ENCODE measurements at places on chromosomes 7 and 10.

GRCh38 chr7:74059681-74060588 is 23.7 kb upstream of the LIMK1 start:
- no peak for DNase-seq

- peak; percentile 9 for DNase-seq
Observed at GRCh38 chr7:36765605-36766004, 41.3 kb upstream of the AOAH start.

GRCh38 chr7:64999165-65000004 is 7.1 kb downstream of the ERV3-1 start:
- DNase-seq = peak; percentile 97

DNA sequence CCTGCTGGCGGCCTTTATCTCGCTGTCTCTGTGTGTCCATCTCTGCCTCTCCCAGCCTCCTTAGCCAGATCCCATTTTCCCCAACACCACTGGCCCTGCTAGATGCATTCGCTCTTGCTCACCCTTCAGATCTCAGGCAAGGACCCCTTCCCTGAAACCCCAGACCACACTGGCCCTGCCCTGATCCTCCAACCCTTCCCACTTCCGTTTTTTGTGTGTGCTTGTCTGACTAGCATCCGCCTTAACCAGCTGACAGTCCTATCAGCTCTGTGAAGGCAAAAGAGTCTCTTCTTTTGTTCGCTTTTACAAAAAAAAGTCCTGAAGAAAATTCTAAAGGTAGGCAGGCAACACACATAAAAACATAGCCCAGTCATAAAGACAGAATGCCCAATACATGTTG is 28.7 kb downstream of the CHST15 start:
- peak; percentile 82 for DNase-seq

- peak; percentile 79 for DNase-seq
Observed at GRCh38 chr10:96229568-96230030, 41.8 kb downstream of the BLNK start.

DNA sequence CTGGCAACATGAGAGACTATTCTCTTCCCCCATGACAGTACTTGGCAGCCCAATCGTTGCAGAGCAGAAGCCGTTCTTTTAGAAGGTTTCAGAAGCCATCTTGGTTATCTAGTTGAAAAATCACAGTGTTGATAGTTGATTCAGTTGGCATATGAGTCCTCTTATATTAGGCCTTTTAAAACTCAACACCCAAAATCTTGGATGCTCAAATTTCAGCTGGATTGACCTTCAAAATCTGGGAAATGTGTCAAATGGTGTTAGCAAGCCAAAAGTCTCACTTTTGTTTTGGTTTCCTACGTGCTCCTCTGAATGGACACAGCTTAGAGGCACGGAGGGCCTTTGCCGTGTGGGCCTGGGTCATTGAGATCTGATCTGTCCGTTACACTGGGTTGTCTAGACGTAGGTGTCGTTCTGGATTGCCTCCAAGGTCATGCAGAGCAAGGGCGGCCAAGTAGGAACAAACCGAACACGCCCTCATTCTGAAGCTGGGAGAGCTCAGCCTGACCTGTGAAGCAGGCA is 59.3 kb upstream of the BMPER start:
- DNase-seq = no peak

GRCh38 chr10:101130984-101131961 is at the start of gene TLX1:
Gene TLX1, plus strand, starts transcription at chr10:101131300. Its CDS starts 242 bp downstream, at chr10:101131542.
- no peak for DNase-seq

DNA sequence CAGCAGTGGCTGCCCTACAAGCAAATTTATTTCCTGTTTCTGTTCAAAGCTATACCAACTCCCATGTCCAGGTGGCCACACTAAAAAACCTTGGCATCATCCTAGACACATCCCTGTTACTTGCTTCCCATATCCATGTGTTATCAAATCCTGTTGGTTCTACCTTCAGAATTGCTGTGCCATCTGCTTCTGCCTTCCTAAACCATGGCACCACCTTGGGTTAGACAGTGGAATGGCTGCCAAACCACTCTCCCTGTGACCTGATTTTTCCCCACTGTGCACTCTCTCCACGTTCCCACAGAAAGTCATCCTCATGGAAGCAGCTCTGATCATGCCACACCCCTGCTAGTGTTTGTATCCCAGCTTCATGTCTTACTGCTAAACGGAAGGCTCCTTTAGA is 697.6 kb upstream of the GALNT17 start:
- DNase-seq = no peak

- no peak for DNase-seq
Observed at GRCh38 chr7:137879357-137880158, 32.8 kb upstream of the DGKI start.

DNA sequence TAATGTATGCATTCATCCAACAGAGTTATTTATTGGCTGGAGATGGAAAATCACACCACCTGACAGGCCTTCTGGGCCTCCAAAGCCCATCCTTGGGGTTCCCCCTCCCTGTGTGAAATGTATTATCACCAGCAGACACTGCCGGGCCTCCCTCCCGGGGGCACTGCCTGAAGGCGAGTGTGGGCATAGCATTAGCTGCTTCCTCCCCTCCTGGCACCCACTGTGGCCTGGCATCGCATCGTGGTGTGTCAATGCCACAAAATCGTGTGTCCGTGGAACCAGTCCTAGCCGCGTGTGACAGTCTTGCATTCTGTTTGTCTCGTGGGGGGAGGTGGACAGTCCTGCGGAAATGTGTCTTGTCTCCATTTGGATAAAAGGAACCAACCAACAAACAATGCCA is 15.3 kb downstream of the TACR2 start:
- no peak for DNase-seq

GRCh38 chr10:96431211-96431970 is 72.6 kb upstream of the OPALIN start:
- DNase-seq = no peak

GRCh38 chr7:149564340-149565095 is 66.9 kb upstream of the ZNF746 start:
- no peak for DNase-seq

DNA sequence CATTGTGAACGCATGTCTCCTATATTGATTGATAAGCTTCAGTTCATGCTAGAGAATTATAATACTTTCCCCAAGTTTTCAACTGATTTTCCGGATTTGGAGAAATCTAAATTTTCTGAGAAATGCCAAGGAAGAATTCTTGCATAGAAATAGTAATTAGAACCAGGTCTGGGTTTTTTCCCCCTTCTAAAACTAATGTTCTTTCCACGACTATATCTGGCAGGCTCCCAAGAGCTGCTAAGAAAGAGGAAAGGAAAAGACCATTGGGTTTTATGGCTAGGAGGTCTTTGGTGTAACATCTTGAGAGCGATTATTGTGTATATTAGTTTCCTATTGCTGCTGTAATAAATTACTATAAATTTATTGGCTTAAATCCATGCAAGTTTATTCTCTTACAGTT is 71.8 kb upstream of the CACNB2 start:
- no peak for DNase-seq

DNA sequence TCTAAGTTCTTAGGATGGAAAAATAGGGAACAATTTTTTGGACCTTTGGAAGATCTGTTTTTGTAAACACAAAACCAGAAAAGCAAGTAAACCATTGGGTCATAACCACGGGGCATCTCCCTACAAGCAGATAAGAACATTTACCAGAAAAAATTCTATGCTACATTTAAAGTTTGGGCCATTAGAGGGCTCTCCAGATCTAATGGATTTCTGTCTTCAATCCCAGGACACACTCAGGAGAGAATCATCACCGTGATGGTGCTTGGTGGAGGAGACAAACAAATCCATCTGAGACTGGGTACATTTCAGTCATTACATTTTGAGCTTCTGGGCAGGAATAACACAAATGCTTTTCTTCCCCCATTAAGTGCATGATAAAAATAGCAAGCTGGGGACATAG is 178.4 kb upstream of the TARP start:
- DNase-seq = peak; percentile 70

GRCh38 chr7:136303162-136303561 is 326.0 kb upstream of the MTPN start:
- DNase-seq = peak; percentile 41

GRCh38 chr7:135283959-135284638 is 50.5 kb downstream of the STRA8 start:
- no peak for DNase-seq

GRCh38 chr10:4622384-4622783 is 203.6 kb upstream of the AKR1E2 start:
- no peak for DNase-seq

- DNase-seq = peak; percentile 82
Observed at GRCh38 chr10:74824900-74825370, 1.5 kb upstream of the KAT6B start.

Data from Kasumi-1 (cell line).